GM13977 (cell line): ENCODE measurements at places on chromosomes 2 and 18.
A peak's percentile ranks its signal among the peaks of the same experiment; 100 is the strongest.

- DNase-seq = no peak
Observed at GRCh38 chr2:85248773-85249509, 78.8 kb downstream of the TGOLN2 start.

DNA sequence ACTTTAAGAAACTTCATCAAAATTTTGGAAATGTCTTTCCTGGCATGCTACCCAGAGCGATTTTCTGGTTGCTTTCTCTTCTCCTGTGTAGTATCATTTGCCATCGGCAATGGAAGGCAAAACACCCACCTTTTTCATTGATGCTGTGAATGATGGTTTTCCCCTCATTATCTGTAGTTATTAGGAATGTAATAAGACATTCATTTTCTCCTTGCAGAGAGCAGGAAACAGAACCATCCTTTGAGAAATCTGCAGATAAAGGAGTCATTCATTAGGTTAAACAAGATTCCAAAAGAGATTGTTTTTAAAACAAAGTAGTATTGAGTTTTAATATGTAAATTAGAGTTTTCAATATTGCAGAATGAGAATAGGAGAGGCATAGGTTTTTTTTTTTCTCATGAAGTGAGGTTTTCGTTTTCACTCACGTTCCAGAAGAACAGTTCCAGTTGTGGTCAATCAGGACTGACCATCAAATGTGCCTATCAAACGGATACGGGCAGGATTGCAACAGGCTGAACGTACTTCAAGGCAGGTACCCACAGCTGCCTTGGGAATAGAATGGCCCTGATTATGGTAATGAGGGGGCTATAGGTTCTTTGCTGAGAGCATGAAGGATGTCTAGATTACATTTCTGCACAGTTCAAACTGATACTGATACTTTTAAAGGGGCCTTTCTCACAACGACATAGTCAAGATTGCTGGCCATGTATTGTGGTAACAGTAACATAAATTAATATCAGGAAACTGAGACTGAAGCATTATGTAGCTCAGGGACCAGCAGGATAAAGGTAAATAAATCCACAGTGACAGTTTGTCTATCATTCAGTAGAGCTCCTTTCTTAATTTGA lies 49.8 kb upstream of the PLA2R1 start:
- DNase-seq = peak; percentile 40

GRCh38 chr2:57190007-57190406 lies 856.6 kb upstream of the VRK2 start:
- no peak for DNase-seq

DNA sequence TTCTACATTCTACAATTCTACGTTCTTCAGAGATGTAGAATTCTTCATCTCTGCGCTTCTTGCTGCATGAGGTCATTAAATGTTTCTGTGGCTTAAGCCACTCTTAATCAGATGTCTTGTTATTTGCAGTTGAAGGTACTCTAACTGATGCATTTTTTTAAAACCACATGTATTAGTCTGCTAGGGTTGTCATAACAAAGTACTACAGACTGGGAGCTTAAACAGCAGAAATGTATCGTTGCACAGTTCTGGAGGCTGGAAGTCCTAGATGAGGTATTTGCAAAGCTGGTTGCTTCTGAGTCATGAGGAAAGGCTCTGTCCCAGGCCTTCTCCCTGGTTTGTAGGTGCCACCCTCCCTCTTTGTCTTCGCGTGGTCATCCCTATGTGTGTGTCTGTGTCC lies 176.3 kb upstream of the GLI2 start:
- no peak for DNase-seq

DNA sequence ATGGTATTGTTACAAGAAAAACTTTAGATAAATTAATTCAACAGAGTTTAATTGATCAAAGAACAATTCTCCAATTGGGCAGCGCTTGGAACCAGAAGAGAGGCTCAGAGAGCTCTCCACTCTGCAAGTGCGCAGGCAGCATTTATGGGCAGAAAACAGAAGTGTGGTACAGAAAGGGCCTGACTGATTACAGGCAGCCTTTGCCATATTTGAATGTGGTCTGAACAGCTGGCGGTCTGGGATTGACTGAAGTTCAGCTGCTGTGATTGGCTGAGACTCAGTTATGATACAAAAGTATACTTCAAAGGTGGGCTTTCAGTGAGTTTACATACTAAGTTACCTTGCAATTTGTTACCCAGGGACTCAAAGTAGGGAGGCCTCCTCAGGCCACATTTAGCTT lies 301.3 kb upstream of the ID2 start:
- no peak for DNase-seq
